Kasumi-1 (cell line): ENCODE measurements at places on chromosomes 5 and 9.

DNA sequence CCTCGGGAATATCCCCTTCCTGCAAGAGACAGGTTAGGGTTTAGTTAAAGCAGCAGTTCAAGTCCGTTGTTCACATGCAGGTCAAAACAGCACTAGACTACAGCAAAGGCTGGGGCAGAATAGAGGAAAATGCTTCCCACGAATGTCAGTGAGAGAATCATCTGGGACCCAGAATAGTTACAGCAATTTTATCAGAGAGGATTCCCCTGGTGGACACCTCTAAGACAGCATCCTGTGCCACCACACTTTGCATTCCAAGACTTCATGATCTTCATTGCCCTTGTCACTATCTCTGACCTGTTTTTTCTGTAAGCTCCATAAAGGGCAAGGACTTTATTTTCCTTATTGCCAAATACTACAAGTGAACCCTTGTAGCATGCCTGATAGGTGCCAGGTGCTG is 12.9 kb downstream of the GRXCR2 start:
- peak; percentile 11 for DNase-seq

GRCh38 chr5:94640176-94640575 is 21.7 kb downstream of the SLF1 start:
- DNase-seq = no peak

- DNase-seq = no peak
These were observed 3.0 kb upstream of the CDX1 start for GRCh38 chr5:150163547-150164059.

DNA sequence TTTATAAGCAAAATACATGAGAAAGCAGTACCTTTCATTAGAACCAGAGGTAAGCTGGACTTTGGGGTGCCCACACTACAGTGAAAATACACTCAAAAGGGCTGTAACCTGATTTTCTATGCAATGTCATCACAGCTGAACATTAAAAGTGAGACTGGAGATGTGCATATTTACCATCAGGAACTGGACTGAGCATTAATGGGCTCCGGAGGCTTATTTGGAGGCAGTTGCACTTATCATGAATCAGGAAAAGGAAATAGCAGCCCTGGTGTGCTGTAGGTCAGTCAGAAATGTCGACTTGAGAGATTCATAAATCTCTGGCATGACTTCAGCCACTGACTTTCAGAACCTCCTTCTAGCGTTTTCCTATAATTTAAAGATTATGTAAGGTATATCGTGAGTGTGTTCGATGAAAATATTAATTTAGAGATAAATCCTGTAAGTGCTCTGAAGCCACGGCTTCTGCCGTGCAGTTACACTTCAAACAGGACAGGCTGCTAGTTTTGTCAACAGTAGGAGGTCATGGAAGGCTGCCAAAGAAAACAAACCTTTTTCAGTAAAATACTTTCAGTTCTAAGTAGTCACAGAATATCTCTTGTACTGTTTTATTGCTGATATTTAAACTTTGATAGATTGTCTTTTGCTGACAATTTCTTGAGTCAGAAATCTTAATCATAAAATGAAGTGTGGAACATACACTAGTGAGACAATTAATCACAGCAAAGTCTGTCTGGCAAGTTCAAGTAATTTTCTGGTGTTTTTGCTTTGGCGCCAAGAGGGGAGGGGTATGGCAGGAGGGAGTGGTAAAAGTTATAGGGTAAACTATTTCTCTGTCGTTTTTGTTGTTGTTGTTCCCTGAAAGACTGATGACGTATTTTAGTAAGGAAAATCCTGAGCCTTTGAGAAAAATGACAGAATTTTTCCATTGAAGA is 939.7 kb downstream of the NR2F1-AS1 start:
- no peak for DNase-seq

- peak; percentile 55 for DNase-seq
These were observed at the start of gene TCF7 for GRCh38 chr5:134113902-134114875. Gene TCF7 (plus strand): TSS chr5:134114681. CDS start chr5:134114907, 226 bp downstream.

- DNase-seq = peak; percentile 6
These were observed 880.1 kb upstream of the SEMA6A start for GRCh38 chr5:117454716-117455212.

- DNase-seq = no peak
These were observed 193.2 kb downstream of the ADAMTSL1 start for GRCh38 chr9:18666986-18667772.

DNA sequence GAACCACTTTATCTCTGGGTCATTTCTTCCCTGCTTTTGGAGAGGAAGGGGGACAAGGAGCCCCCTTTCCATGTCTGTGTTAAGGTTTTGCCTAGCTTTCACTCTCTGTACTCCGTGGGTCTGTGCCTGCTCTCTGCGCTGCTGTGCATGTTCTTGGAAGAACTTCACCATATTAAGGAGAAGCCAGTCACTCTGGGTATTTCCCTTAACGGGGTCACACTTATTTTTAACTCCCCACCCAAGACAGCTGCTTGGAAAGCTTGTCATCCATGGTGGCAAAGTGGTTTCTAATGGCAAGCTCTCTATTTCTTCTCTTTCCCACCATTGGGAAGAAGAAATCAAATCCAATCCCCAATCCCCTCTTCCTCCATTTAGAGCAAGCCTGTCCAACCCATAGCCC is 44.8 kb upstream of the HMHB1 start:
- no peak for DNase-seq

DNA sequence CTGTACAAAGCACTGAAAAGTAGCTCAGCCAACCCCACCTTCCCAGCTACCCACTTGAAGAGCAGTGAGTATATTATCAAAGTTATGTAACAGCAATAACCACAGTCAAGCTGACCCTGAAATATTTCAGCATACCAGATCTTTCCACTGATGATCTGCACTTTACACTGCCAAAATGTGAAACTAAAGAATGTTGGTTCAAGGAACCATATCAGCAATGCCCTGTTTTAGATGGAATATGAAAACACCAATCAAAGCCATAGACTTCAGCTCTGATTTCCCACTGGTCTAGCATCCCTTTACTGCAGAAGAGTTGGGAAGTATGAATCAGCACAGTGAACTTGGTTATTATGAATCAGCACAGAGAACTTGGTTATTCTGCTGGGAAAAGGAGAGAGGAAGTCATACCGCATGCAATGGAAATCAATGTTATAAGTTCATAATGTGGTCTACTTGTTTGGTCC is 20.0 kb downstream of the CEMIP2 start:
- no peak for DNase-seq

- DNase-seq = no peak
These were observed 384.6 kb downstream of the BRINP1 start for GRCh38 chr9:118984607-118985006.

- no peak for DNase-seq
These were observed 94.0 kb downstream of the ZNF462 start for GRCh38 chr9:106956971-106957370.

DNA sequence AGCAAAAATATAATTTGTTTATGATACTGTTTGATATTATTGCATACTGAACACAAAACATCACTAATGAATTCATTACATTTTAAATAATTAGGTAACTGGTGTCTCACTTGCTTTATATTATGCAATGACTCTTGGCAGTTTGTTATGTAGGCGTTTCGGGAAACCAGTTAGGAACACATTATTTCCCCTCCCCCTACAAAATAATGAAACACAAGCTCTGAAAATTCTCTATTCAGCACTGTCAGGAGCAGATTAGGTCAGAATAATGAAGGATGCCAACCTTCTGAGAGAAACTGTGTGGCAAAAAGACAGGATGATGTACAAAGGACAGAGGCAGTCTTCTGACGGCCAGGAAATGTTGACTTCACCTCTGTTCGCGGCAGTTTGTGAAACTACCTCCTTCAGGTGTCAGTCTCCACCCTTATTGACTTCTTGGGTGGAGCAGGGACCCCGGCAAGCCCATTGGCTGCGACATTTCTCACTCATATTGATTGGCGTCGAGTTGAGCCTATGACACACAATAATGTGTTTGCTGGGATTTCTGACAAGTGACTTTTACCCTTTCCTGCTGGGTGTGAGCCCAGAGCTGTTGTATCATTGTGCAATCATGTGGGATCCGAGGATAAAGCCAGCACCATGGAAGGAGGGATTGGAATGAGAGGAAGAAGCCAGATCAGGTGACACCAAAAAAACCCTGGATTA is 33.9 kb downstream of the SH3PXD2B start:
- DNase-seq = no peak

DNA sequence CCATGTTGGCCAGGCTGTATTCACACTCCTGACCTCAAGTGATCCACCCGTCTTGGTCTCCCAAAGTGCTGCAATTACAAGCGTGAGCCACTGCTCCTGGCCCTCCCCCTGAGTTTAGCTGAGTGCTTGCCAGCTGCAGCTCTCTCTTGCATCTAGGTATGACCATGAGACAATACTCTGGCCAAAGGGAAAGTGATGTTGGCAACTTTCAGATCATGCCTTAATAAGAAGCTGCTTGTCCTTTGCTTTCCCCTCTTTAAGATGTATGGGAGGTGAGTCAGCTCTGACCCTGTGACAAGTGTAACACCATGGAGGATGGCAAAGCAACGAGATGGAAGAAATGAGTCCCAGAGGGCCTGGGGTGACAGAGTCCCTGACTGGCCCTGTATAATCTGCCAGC is 18.7 kb upstream of the DCAF12 start:
- DNase-seq = no peak

GRCh38 chr9:111657051-111657450 is 4.4 kb upstream of the GNG10 start:
- no peak for DNase-seq

- DNase-seq = peak; percentile 32
These were observed 388.5 kb upstream of the CTNND2 start for GRCh38 chr5:12292610-12293204.

- DNase-seq = no peak
These were observed 1149.0 kb downstream of the EFNA5 start for GRCh38 chr5:106521701-106522100.

GRCh38 chr5:180353980-180354452 is 880 bp upstream of the GFPT2 start:
- no peak for DNase-seq

GRCh38 chr5:149210968-149211490 is 60.6 kb upstream of the AFAP1L1 start:
- no peak for DNase-seq

GRCh38 chr9:127148014-127148413 is 25.6 kb upstream of the ANGPTL2 start:
- DNase-seq = no peak

DNA sequence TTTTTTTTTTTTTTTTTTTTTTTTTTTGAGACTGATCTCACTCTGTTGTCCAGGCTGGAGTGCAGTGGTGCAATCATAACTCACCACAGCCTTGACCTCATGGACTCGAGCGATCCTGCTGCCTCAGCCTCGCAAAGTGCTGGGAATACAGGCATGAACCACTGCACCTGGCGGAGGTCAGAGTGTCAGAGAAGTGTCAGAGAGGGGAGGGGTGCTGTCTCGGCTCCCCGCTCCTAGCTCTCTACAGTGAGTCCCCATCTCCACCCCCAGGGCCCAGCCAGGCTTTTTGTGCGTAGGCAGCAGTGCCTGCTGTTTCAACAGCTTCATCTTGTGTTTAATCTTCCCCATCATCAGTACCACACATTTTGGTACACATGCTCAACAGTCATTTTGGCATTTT is 38.3 kb downstream of the SAR1B start:
- DNase-seq = no peak

GRCh38 chr9:26566141-26566540 is 326.5 kb downstream of the CAAP1 start:
- no peak for DNase-seq

GRCh38 chr5:132372542-132372941 is 3.0 kb downstream of the SLC22A5 start:
- DNase-seq = no peak

- peak; percentile 22 for DNase-seq
These were observed 428 bp downstream of the EFNA5 start for GRCh38 chr5:107670087-107670931.

- no peak for DNase-seq
These were observed 25.6 kb upstream of the TUSC1 start for GRCh38 chr9:25703701-25704357.
